ENCODE measurements at places on chromosomes 5 and 9.
A peak's percentile ranks its signal among the peaks of the same experiment; 100 is the strongest.

DNA sequence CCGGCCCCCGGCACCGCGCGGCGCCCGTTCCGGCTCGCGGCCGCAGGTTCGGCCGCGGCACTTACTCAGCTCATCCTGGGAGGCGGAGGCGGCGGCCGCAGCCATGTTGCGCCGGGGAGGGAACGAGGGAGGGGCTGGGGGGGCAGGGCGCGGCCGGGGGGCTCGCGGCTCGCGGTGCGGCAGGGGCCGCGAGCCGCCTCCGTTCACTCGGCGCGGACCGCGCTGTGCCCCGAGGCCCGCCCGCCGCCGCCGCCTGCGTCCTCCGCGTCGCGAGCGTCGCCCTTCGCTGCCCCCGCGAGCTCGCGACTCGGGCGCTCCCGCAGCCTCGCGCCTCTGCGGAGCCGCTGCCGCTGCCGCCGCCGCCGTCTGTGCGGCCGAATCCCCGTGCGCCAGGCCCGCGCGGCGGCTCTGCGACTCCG lies 735 bp downstream of the ECPAS start:
- peak; percentile 68 for DNase-seq

GRCh38 chr5:136145030-136145429 lies 12.4 kb downstream of the SMAD5 start:
- no peak for DNase-seq

- DNase-seq, result no peak
Measured at GRCh38 chr5:123203105-123203800, 114.2 kb downstream of the PRDM6 start.

DNA sequence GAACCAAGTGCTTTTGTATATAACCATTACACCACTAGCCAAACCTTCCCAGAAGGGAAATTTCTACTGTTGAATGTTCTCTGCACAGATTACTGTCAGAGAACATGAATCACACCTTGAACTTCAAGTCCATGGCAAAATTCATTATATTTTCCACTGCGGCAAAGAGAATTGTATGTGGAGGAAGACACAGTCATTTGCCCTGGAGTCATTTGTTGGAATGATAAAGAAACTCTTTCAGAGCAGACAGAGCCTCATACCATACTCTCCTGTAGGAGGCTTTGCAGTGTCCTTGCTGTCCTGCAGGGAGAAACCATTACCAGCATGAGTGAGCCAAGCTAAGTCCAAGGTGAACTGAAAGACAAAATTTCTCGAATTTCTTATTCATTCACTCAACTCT lies 369.0 kb downstream of the ARHGEF28 start:
- DNase-seq, result peak; percentile 88

DNA sequence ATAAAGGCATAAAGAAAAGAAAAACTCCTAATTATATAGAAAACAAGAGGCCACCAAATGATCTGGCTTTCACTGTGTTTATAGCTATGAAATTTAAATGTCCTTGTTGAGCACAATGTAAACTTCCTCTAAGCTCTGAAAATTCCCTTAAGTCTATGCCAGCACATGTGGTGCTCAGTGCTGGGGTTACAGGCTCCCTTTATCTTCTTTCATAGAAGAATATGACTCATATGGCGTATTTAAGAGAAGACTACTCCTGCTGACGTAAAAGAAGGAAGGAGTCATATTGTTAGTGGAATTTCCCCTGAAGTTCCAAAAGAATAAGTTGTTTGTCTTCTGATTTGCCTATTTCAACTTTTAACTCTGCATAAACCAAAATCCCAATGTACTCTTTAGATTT lies 30.4 kb downstream of the RNF145 start:
- DNase-seq, result peak; percentile 99

- peak; percentile 91 for DNase-seq
Measured at GRCh38 chr9:128911529-128912035, 9.2 kb upstream of the PHYHD1 start.

- DNase-seq, result no peak
Measured at GRCh38 chr5:68037546-68037945, 178.0 kb upstream of the PIK3R1 start.

DNA sequence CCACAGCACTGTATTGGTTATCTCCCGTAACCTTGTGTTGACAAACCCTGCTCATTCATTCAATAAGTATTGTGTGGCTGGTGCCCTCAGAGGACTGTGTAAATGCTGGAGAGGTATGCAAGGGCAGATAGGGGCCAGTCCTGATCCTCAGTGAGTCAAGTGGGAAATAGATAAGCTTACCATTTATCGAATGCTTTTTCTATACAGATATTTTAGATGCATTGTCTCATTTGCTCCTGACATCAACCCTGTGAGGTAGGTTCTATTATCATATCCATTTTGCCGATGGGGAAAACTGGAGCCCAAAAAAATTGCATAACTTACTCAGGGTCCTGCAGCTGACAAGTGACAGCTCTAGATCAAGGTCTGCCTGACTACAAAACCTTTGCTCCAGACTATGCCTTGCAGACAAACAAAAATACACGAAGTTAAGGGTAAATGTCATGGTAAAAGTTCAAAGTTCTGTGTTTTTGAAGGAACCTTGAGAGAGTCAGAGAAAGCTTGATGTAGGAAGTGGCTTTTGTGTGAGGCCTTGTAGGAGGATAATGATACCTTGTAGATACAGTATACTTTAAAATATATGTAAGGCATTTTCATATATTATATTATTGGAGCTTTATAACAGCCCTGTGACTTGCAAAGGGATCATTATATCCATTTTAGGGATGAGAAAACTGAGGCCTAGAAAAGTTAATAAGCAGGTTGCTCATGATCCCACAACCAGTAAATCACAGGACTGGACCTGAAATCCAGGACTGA lies 22.7 kb downstream of the CYFIP2 start:
- DNase-seq, result no peak

DNA sequence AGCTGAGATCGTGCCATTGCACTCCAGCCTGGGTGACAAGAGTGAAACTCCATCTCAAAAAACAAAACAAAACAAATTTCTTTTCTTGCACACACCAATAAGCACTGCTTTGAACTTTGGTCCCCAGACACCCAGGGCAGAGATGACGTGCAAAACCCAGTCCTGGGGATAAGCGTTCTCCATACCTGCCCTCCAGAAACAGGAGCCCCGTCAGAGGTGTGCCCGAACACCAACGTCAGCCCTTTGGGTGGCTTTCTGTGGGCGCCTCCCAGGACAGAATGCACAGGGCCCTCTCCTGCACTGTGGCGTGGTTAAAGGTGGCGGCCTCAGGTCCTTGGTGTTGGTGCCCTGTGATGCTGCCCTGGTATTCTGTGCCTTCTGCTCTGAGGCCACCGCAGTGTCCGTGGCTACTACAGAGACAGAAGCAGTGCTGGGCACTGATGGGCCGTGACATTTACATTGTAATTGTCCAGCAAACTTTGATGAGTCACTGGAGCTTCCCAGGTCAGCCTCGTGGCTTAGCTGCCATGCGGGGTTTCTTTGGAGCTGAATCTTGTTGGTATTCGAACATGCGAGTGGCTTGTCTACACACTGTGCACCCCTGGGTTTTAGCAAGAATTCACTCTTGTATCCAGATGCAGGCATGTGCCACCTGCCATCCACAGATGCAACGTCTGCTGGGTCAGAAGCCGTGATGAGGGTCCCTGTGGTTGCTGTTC lies 9.8 kb downstream of the PPP1R26 start:
- DNase-seq, result no peak

GRCh38 chr5:147904110-147904509 lies 2.2 kb downstream of the C5orf46 start:
- DNase-seq, result no peak

DNA sequence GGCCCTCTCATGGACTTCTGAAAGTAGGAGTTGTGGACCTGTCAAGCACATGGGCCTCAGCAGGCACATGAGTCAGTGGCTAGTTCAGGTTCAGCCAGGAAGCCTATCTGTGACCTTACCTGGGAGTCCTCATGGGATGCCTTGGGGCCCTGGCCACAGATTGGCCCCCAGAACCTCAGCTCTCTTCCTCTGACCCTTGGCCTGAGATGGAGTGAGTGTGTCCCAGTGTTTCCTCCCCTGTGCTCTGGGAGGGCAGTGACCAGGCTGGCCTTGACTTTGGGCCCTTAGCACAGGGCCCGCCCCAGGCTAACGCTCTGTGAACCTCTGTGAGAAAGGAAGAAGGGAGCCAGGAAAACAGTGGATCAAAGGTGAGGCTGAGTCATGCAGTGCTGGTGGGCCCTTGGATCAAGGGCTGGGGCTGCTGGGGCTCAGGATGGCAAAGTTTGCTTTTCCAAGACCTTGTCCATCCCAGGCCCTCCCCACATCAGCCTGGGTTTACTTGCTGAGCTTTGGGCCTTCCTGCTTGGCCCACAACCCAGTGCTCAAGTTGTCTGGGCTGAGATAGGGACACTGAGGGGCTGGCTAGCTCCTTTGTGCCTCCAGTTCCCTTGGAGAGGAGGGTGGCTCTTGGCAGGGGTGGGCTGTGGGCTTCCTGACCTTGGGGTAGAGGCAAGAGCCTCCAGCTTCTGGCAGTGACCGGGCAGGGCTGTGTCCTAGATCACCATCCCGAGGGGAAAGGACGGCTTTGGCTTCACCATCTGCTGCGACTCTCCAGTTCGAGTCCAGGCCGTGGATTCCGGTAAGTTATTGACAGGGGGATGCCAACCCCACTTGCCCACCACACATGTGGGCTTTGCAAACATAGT lies 41.4 kb downstream of the RGS3 start:
- DNase-seq, result peak; percentile 22

DNA sequence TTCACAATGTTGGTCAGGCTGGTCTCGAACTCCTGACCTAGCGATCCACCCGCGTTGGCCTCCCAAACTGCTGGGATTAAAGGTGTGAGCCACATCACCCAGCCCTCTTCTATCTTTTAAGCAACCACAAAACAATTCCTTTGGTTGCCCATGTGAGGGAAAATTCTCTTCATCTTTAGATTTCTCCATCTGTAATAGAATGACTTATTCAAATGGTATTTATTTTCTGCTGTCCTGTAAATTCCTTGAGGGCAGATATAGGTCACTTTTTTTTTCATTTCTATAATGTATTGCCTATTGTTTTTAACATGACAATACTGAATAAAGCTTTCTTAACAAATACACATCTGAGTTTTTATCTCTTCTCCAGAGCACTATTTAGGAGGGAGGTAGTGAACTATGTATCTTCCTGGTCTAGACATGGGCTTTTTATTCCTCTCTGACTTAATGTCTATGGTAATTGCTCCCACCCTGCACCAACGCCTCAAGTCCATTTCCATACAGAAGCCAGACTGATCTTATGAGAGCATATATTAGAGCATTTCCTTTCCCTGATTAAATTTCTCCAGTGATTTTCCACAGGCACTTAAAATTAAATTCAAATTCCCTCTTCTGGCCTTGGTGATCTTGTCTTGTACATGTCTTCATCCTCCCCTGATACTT lies 595.6 kb downstream of the CAAP1 start:
- DNase-seq, result peak; percentile 64

DNA sequence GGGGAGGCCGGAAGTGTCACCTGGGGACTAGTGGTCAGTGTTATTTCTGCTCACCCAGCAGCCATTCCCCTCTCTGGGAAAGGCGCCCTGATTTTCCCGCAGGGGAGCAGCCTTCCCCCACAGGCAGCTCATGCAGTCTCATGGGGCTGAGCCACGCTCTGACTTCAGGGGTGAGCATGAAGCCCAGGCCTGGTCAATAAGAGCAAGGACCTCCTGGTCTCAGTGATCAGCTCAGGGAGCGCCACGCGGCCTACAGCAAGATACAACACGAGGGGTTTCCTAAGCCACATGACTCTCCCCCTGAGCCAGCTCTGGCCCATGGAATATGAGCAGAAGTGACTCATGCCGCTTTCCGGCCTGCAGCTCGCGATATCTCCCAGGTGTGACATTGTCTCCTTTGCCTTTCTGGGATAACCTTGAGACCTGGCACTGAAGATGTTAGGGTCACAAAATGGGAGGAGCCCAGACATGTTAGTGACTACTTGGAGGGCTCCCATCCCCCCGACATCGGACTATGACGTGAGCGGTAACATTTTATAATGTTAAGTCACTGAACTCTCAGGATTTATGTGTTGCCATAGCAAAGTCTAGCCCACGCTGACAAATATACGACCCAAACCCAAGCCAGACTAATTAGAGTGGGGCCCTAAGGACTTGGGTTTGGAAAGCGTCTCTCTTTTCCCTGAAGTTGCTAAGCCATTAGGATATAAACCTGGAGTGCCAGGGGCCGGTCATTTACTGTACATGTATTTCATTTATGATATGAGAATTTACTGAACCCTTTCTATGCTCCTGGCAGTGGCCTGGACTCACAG lies 46.5 kb upstream of the GFPT2 start:
- no peak for DNase-seq

GRCh38 chr5:107633171-107633901 lies 37.4 kb downstream of the EFNA5 start:
- no peak for DNase-seq

GRCh38 chr9:136978073-136978864 lies 965 bp downstream of the PTGDS start:
- peak; percentile 49 for DNase-seq

GRCh38 chr9:128062279-128062678 lies 4.8 kb downstream of the NAIF1 start:
- no peak for DNase-seq

DNA sequence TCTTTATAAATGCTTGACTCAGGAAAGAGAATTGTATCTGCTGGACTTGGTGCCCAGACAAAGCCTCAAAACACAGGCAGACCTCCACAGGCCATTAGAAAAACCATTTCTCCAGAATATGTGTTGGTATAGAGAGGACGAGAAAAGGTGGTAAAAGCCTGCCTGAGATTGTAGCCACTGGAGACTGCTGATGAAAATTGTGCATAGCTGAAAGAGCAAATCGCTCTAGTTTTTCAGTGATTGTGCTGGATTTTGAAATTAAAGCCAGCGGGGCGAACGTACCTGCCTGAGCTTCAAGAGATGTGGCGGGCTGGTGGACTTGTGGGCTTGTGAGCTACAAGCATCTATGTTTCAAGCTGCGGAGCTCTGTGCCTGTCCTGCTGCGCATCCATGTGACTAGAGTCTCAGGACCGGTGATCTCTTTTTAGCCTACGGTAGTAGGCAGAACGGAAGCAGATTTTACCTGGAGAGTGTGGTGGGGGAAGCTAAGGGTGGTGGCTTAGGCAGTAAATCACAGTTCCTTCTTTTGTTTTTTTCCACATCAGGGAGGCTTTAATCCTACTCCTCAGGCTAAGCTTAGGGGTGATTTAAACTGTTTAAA lies 193.6 kb downstream of the SREK1 start:
- no peak for DNase-seq

DNA sequence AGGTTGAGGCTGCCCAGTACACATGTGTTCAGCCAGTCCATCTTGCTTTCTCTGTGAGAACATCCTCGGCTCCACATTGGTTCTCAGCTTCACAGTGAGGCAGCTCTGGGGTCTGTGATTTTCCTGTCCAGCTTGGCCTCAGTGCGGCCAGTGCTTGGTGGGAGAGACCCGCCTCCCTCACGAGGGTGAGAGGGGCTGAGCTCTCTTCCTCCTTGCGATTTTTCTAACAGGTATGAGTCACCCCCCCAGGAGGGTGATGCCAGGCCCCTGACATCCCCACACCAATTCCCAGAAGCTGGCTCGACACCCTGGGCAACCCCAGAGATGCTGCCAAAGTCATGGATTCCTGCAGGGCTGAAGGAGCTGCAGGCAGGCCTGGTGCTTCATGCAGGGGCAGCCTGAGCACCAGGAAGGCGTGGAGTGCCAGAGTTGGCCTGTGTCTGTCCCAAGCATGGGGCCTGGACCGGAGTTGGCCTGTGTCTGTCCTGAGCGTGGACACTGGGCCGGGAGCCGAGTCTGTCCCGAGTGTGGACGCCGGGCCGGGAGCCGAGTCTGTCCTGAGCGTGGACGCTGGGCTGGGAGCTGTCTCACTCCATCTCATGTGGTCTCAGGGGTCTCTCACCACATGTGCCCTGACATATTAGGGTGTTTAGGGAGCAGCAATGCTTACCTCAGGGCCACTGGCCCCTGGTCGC lies 408.6 kb upstream of the IRX4 start:
- DNase-seq, result no peak

- no peak for DNase-seq
Measured at GRCh38 chr5:59330680-59331079, 562.8 kb downstream of the PDE4D start.
